G401 (cell line): ENCODE measurements at places on chromosomes 5 and 9.

DNA sequence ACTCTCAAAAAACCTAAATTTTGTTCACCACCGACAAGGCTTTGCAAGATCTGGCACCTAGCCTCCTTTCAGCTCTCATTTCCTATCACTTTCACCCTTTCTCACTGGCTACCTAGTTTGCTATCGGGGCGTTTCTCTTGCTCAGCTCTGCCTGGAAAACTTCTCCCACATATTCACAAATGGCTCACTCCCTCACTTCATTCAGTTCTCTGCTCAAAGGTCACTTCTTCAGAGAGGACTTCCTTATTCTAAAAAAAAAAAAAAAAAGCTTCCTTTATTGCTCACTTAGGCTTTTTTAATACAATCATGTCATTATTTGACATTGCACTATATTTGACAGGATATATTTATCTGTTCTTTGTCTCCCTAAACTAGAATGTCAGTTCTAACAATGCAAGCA is 2.1 kb upstream of the SLC25A46 start:
- DNase-seq, result no peak

- no peak for DNase-seq
Observed at GRCh38 chr9:74499770-74500583, 2.8 kb downstream of the RORB start.

DNA sequence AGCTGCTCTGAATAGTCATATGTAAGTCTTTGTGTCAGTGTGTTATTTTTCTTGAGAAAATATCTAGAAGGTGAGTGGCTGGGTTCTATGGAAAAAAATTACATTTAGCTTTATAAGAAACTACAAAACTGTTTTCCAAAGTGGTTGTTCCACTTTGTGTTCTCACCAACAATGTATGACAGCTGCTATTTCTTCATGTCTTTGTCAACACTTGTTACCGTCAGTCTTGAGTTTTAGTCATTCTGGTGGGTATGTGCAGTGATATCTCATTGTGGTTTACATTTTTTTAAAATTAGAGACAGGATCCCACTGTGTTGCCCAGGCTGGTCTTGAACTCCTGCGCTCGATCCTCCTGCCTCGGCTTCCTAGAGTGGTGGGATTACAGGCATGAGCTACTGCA is 246.4 kb downstream of the PJA2 start:
- DNase-seq, result no peak

DNA sequence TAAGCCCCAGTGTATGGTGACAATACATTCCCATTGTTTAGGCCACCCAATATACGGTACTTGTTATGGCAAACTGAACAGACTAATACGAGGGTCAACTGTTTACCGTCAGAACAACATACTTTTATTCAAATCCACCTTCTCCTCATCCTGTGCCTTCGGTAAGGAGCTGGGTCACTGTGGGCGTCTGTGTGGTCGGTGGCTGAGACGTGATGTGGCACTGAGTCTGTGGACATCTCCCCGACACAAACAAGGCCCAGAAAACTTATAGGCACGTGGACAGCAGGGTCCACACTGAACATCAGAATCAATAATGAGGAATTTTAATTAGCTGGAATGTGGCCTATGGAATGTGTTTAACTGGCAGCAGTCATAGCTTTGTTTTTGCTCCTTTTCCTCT is 154.3 kb upstream of the IRX2 start:
- no peak for DNase-seq

DNA sequence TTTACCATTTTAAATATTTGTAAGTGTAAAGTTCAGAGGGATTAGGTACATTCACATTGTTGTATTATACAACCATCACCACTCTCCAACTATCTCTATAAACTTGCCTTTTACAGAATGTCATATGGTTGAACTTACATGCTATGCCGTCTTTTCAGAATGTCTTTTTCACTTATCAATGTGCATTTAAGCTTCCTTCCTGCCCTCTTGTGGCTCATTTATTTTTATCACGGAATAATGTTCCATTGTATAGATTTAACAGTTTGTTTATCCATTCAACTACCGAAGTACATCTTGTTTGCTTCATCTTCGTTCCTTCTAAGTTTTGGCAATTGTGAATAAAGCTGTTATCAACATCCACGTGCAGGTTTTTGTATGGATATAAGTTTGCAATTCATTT is 133.3 kb upstream of the C6 start:
- no peak for DNase-seq

DNA sequence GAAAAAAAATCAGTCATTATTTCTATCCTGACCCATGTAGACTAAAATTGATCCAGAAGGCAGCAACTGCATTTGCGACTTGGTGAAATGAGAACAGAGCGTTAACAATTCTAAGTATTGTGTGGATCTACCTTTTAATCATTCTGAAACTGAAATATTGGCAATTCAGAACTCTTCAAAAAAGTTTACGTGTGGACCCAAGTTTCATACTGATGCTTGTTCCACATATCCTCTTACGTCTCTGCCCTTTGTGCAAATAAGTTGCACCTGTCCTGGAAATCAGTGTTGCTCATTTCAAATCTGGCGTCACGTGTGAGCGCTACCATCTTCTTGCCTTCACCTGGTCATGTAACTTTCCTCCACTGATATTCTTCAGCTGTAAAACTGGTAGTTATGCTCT is 74.7 kb downstream of the NTRK2 start:
- DNase-seq, result no peak

GRCh38 chr9:27165670-27166069 is 56.6 kb downstream of the TEK start:
- peak; percentile 10 for DNase-seq

- no peak for DNase-seq
Observed at GRCh38 chr5:129541648-129542251, 81.7 kb downstream of the ADAMTS19 start.

DNA sequence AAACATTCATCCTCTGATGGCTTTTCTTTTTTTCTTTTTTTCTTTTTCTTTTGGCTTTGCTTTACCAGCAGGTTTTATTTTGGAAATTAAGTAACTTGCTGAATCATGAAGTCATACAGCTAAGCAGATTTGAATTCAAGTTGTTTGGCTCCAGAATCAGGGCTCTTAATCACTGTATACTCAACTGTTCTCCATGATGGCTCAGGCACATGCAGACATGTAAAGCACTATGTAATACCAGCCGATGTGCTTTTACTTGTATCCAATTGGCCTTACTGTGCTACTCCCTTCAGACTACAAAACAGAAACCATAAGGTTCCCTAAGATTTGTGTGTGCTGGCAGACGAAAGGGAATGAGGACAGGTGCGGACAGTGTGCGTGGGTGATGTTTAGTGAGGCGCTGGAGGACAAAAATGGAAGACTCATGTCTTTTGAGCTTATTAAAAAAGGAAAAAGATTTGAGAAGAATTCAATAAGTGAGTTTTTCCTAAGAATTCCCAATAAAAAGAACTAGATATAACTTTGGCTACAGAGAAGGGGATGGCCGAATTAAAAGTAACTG is 44.7 kb upstream of the OTP start:
- no peak for DNase-seq

DNA sequence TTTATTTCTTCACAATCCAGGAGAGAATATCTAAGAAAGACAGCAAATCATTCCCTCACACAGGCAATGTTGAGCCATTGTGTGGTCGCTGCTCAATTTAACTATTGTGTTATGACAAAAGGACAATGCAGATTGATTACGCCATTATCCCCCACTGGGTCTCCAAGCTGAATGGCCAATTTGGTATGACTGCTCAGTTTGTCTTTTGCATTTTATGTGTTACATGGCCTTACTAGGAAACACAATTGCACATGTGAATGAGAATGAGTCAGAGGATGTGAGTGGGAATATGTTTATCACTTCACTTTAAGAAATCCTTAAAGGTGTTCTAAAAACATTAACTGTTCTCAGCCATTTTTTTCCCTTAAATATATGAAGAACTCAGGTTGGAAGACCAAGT is 108.3 kb downstream of the FAM174A start:
- DNase-seq, result no peak

GRCh38 chr9:111821006-111821528 is 26.3 kb upstream of the SHOC1 start:
- no peak for DNase-seq

GRCh38 chr9:80305136-80305535 is 733.4 kb downstream of the TLE4 start:
- DNase-seq, result no peak

DNA sequence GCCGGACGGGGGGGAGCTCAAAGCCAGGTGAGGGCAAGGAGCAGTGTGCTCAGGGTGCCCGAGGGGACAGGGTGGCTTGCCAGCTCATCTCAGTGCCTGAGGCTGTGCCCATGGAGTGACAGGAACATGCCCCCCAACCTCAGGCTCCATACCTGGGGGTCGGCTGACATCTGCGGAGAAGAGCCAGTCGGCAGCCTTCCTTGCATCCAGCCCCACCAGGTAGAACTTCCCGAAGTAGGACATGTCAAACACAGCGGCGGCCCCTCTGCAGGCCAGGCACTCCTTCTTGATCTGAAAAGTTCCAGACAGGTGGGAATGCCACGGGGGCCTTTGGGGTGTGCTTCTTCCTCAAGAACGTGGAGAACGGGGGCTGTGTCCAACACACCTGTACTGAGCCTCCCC is 42.1 kb downstream of the SARDH start:
- DNase-seq, result no peak

DNA sequence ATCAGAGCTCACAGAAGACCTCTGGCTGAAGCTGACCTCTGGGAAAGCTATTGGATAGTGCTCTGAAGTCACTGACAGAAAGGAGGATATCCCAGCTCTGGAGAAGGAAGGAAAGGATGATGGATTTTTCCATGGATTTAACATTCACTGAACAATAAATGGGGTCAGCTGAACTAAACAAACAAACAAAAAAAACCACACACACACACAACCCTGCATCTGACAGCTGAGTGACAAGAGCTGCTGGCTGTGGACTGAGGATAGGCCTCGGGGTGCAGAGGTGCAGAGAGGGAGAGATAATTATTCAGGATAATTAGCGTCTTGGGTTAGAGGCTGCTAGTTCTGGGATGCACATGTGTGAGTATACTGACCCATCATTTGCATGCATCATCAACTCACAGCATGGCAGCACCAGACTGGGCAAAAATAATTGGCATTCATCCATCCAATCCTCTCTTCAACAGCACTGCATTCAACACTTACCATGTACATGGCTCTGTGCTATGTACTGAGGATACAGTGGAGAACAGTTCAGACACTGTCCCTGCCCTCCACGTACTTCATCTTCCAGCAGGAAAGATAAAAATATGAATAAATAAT is 131.4 kb upstream of the TRIM32 start:
- DNase-seq, result peak; percentile 78

DNA sequence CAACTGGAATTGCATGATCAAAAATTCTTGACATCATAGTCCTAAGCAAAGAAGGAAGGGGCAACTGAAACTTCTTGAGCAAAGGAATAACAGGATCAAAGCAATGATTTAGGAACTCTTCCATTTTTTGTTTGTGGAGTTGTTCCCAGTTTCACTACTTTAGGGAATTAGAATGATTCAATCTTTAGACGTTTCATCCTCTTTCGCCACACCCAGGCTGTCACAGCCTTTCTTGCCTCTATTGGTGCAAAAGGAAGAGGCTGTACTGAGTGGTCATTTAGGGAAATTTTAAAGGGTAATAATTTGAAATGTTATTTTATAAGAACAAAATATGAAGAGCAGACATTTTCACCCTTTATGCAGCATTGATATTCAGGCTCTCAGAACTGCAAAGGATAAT is 1026.0 kb upstream of the ARRDC3 start:
- no peak for DNase-seq

GRCh38 chr5:155066886-155067595 is 53.5 kb downstream of the KIF4B start:
- no peak for DNase-seq

DNA sequence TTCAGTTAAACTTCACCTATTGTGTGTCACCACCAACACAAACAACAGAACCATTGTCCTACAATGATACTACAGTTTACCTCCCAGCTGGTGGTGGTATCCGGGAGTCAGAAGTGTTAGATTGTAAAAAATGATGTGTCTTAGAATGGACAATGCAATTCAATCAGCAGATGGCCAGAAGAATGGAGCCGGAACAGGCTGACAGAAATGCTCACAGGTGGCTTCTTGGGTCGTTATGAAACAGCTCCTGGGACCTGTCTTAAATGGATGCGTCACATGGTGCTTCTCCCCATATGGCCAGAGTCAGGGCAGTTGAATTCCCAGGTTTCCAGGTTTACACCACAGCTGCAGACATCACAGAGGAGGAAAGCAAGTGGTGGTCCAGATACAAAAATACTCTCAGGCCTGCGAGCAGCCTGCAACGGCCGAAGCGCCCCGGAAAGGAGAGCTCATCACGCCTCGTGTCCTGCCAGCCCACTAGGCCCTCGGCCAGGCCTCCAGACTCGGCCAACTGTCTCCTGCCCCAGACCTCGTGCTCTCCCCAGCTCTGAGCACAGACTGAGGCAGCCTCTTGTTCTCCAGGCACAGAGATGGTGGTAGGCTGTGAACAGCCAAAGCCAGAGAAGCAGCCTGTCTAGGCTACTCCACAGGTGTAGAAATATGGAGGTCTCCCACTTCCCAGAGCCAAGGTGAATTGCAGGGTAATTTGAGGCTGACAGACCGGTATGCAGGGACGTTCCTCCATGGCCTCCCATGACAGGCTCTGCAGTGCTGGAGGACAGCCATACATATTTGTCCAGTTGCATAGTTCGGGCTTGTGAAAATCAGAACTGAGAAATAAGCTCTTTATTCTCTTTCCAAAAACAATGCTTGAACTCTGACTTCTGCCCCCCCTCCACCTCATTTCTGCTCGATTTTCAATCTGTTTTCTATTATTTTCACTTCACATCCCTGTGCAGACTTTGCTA is 98.5 kb upstream of the SPATA31C2 start:
- peak; percentile 80 for DNase-seq

- no peak for DNase-seq
Observed at GRCh38 chr5:177412603-177413233, 3.4 kb upstream of the F12 start.

DNA sequence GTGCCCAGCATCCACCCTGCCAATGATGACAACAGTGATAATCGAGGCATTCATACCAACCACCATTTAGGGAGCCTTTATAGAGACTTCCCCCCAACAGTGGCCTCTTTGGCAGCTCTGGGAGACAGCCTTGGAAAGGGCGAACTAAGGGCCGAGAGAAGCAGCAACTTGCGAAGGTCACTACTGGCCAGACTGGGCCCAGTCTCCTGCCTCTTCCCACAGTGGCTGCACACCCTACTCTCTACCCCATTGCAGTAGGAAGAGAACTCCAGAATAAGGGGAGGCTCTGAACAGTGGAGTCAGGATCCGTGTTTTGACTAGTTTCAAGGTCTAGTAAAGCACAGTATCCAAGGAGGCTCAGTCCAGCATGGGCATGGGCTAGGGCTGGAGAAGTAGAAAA is 5.3 kb downstream of the LHX6 start:
- no peak for DNase-seq
